ENCODE measurements at places on chromosomes 1 and 21.

DNA sequence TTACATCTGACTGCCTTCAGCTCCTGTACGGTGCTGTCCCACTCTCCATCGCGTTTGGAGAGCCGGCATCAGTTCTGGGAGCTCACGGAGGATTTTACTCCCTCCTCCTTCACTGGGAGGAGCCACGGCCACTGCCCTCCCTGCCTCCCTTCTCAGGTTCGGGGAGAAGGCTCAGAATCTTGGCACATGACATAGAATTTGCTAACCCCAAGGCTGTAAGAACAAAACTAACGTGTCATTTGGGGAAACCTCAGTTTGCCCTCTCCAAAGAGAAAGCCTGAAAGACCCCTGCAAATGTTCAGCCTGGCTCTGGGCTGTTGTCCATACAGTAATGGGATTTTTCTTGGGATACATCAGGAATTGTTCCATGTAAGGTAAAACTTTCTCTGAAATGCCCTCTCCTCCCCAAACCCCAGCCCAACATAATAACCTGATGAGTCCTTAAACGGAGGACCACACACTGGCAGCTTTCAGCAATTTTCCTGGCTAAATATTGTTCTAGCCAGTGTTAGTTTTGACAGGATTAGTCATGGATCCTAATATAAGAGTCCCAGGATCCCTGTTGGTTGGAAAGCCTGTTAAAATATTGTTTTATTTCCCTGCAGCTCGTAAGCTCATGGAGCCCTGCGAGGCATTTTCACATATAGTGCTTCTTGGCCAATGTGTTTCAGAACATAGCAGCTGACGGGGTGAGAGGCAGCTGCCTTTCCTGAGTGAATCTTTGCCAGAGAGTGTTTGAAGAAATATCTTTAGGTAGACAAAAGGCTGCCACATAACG is 98.8 kb downstream of the RHOU start:
- peak; percentile 28 for DNase-seq
- H3K27me3 ChIP-seq: no peaks in the 10 kb centered on the region
- no peaks in the 10 kb centered on the region for H3K36me3 ChIP-seq
- no peak overlapping the region for H3K4me3 ChIP-seq
- H3K4me1 ChIP-seq: peaks cover 67% of the 10 kb centered on the region

- peaks cover 34% of the 10 kb centered on the region for H3K4me1 ChIP-seq
- peak overlapping the region; percentile 98 for H3K27ac ChIP-seq
- peak; percentile 14 for DNase-seq
- H3K27me3 ChIP-seq: no peaks in the 10 kb centered on the region
Observed at GRCh38 chr1:147171399-147172167, 687 bp downstream of the PRKAB2 start.

DNA sequence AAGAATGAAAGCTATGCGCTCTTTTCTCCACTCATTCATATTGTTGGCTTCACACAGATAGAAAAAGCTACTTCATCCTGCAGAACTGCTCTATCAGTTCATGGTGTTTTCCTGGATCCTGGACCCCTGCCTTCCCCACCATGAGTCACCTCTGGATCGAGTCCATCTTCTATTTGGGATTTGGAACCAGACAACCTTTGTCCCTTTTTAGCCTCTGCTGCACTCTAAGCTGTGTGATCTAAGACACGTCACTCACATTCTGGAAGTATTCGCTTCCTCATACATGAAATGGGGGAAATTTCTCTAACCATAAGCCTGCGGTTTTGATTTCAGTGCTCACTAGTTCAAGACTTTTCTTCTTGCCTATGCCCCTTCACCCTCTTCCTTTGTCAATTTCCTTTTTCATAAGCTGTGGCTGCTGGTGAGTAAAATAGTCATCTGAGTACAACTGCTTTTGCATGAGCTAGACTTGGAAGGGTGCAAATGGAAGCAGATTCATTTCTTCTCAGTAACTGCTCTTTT is 14.1 kb upstream of the DEGS1 start:
- no peak overlapping the region for H3K27ac ChIP-seq
- no peak for DNase-seq
- H3K4me3 ChIP-seq: no peak overlapping the region
- H3K27me3 ChIP-seq: no peaks in the 10 kb centered on the region
- H3K36me3 ChIP-seq: no peaks in the 10 kb centered on the region
- peaks cover 7% of the 10 kb centered on the region for H3K4me1 ChIP-seq

DNA sequence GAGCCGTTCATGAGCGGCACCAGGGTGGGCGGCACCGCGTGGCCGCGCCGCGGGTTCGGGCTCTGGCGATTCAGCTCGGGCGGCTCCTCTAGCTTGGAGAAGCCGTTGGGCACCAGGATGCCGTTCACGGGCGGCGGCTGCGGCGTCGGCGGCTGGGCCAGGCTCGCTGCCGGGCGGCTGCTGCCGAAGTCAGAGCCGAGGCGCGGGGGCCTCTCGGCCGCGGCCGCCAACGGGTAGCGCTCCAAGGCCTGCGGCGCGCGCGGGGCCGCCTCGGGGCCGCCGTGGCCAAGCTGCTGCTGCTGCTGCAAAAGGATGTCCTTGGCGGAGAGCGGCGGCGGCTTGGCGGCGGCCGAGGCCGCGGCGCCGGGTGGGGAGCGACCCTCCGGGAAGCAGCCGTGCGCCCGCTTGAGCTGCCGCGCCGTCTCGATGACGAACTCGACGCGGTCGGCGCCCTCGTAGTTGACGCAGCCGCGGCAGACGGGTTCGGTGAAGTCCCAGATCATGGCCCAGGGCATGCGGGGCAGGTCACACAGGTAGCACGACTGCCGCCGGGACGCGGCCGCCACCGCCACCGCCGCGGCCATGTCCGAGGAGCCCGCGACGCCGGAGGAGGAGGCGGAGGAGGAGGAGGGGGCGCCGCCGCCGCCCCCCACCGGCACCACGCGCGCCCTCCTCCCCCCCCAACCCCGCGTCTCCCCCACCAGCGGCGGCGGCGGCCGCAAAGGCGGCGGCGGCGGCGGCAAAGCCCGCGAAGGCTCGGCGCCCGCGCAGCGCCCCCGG is 877 bp downstream of the IRF2BP2 start:
- H3K27ac ChIP-seq: peak overlapping the region; percentile 99
- H3K36me3 ChIP-seq: peaks cover 7% of the 10 kb centered on the region
- H3K4me1 ChIP-seq: peaks cover 26% of the 10 kb centered on the region
- peak overlapping the region; percentile 91 for H3K4me3 ChIP-seq

DNA sequence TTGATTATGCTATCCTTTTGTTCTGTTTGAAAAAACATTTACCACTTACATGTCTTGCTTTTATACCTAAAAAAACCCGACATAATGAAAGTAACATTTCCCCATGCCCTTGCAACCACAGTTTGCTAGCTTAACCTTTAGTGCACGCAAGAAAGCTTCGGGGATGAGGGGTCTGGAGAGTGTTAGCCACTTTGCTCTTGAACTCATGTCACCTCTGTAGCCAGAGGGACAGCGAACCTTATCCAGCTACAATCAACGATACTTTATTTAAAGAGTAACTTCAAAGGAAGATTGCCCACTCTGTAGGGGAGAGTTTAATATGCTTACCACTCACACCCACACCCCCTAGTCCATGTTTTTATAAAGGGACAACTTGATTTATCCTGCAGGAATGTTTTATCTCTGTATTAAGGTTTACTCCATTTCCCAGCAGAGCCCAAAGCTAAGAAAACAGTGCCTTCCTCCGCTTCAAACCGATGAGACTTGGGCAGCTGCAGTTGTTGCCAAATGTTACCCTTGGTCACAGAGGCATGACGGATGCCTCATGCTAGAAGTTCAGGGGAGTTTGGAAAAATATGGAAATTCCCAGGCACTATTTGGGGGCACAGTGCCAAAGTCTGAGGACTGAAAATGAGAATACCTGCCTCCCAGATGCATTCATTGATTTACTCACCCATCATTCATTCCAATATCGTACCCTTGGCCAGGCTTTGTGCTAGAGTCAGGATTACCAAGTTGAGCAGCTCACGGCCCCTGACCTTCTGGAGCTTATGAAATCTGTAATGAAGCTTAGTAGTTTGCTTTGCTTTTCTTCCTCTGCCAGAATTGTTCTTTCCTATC is 61.4 kb upstream of the VCAM1 start:
- DNase-seq: peak; percentile 7
- no peaks in the 10 kb centered on the region for H3K36me3 ChIP-seq
- no peaks in the 10 kb centered on the region for H3K4me1 ChIP-seq
- H3K4me3 ChIP-seq: no peak overlapping the region
- H3K27ac ChIP-seq: no peak overlapping the region

GRCh38 chr1:240021709-240022108 is 70.0 kb upstream of the FMN2 start:
- no peaks in the 10 kb centered on the region for H3K27me3 ChIP-seq
- no peaks in the 10 kb centered on the region for H3K4me1 ChIP-seq
- H3K27ac ChIP-seq: no peak overlapping the region
- no peak overlapping the region for H3K4me3 ChIP-seq
- no peaks in the 10 kb centered on the region for H3K36me3 ChIP-seq
- DNase-seq: no peak

- no peaks in the 10 kb centered on the region for H3K4me1 ChIP-seq
- H3K36me3 ChIP-seq: no peaks in the 10 kb centered on the region
- H3K27ac ChIP-seq: no peak overlapping the region
- H3K27me3 ChIP-seq: no peaks in the 10 kb centered on the region
- H3K4me3 ChIP-seq: no peak overlapping the region
Observed at GRCh38 chr1:125118147-125118993, 3933.6 kb downstream of the SRGAP2C start.

DNA sequence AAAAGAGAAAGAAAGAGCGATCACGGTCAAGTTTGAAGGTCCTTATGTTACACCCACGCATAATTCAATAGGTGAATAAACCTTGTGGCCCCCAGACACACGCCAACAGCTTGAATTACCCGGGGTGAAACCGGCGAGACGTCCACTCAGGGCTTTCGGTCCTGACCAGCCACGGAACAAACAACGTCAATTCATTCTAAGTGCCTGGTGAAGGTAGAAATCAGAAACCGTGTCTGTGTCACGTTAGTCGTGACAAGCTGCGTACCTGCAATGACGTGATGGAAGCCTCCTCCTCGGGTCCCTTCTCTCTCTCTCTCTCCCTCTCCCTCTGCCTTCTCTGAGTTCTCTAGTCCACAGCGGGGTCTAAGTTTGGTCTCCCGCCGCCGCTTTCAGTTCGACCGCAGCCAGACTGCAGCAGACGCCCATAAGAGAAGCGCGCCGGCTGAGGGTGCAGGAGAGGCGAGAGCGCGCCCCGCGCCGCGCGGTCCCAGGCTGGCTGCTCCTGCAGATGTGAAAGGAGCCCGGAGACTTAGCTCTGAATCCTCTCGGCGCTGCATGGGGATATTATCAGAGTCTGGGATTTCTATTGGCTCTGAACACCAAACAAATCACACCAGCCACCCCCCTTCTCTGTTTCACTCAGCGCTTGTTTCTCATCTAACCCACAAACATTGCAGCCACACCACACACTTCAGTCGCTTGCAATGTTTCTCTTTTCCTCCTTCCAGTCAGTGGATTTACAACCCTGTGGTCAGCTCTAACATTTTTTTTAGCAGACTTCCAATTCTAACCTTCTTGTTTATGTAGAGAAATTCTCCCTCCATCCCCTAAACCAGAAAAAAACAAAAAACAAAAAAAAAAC is at the start of gene GREM2:
Gene GREM2, minus strand, starts transcription at position 537 of the 862 bp plus-strand sequence. CDS start 118,680 bp downstream, outside the sequence.
- peak within 1 kb of the TSS; percentile 82 for H3K4me3 ChIP-seq
- peaks cover 10% of the 10 kb centered on the region for H3K4me1 ChIP-seq
- DNase-seq: peak; percentile 74
- H3K36me3 ChIP-seq: no peaks in the 10 kb centered on the region
- H3K27me3 ChIP-seq: peaks cover 12% of the 10 kb centered on the region

DNA sequence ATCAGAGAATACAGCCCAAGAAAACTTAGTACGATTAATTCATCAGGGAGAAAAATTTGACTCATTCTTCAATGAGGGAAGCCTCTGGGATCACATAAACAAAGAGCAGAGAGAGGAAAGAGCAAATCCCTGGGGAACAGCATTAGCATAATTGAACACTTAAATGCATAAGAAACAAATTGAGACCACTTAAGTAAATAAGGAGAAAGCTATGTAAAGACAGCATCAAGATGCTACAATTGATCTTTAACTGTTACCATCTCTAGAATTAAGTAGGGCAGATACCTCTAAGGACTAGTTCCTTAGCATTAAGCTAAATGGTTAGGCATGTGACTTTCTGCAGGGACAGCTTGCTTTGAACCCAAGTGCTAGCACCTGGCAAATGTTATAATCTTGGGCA is 265.1 kb upstream of the NEGR1 start:
- no peak overlapping the region for H3K4me3 ChIP-seq
- no peaks in the 10 kb centered on the region for H3K27me3 ChIP-seq
- H3K27ac ChIP-seq: no peak overlapping the region
- H3K4me1 ChIP-seq: no peaks in the 10 kb centered on the region
- H3K36me3 ChIP-seq: no peaks in the 10 kb centered on the region
- DNase-seq: no peak

Data from hepatocyte (in vitro differentiated cells).